ENCODE measurements at places on chromosomes 1 and 21.

DNA sequence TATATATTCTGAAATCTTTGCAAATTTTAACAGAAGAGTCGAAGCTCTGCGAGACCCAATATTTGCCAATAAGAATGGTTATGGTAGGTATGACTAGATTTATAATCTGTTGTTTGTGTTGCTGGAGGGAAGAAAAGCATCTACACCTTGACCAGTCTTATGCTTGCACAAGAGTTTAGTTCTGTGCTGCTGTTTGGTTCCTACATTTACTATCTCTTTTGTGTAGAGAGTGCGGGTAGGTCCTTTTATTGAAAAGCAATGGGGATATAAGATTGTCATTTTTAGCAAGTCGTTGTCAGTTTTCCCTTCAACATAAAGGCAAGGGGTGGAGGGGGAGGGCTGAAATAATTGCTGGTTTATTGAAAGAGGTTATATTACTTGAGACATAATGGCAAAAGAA is 396 bp downstream of the ELAVL4 start:
- no peak for DNase-seq

DNA sequence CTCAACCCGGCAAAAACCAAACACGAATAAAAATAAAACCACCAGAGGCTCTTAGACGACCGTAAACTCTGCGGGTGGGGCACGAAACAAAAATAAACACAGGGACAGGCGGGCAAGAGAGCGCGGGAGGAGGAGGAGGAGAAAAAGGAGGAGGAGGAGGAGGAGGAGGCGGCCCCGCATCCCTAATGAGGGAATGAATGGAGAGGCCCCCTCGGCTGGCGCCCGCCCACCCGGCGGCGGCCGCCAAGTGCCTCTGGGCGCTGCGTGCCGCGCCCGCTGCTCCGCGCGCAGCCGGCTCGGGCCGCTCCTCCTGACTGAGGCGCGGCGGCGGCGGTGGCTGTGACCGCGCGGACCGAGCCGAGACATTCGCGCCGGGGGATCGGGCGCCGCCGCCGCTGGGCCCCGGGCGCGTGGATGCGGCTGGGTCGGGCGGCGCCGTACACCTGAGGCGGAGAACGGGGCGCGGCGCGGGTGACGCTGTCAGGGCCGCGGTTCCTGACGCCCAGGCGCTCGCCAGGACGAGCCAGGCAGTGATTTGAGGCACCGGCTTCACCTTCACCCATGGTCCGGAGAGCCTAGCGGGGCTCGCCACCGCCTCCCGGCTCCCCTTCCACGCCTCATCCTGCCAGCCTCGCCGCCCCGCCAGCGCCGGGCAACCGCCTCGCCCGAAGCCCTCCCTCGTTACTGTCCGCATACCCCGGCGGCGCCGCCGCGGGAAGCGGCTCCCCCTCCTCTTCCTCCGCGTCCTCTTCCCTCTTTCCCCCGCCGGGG is at the start of gene MARK1:
Gene MARK1, plus strand, starts transcription at position 229 of the 771 bp plus-strand sequence. CDS start 687 bp downstream, outside the sequence.
- DNase-seq = no peak

DNA sequence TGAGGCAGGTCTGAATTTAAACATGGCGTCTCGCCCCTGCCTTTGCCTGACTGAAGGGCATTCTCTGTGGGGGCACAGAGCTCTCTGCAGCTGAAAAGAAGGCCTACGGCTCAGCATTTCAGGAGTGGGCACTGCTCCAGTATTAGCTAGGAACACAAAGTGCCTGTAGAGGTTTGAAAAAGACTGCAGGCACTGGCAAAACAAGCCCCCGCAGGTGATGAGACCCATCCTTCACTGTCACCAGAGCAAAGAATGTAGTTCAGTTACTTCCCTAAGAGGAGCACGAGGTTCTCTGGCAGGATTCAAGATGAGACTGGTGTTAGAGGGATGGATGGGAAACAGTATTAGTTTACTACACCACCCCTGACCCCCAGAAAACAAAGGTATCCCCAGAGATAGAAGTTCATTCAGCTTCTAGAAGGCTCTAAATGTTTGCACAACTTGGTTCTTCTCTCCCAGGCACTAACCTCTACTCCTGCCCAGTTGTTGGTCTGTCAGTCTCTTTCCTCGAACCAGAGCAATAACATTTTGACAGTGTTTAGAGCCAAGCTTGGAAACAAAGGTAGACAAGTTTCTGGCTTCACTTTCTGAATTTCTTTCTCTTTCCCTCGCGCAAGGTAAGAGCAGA is 101.9 kb upstream of the KCNE2 start:
- DNase-seq = no peak

DNA sequence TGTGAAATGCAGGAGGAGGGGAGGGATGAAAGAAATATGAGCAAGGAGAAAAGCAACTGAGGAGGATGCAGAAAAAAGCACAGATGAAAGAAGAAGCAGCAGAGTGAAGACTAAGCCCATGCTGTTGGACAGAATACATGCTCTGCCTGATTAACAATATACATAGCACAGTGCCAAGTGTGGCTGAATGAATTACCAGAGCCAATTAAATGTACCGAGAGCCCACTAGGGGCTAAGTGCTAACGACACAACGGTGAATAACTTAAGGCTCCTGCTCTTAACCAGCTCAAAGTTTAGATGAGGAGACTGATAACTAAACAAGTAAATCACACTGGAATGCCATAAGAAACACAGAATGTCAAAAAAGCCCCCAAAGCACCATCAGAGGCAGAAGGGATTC is 15.6 kb downstream of the CADM3 start:
- no peak for DNase-seq

DNA sequence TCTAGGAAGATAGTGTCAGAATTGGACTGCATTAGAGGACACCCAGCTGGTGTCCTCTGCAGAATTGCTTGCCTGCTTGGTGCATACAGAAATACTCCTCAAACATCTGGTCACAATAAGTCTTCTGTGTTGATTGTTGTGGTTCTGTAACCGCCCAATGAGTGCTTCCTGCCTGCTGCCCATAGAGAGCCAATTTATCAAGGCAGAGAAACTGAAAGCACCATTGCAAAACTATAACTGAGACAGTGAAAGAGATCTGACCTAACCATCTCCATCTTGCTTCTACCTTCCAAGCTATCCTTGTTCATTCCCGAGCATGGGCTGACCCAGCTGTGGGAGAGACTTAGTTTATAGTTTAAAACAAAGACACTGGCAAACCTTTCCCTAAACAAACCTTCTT is 462.4 kb upstream of the RGS18 start:
- DNase-seq = no peak

GRCh38 chr1:76291737-76292136 is 217.2 kb downstream of the ST6GALNAC3 start:
- no peak for DNase-seq

- DNase-seq = no peak
Measured at GRCh38 chr1:114302821-114303220, 149.2 kb upstream of the SYT6 start.

GRCh38 chr1:174753131-174753530 is 246.6 kb upstream of the CACYBP start:
- no peak for DNase-seq
